Activated naive CD4-positive, alpha-beta T cell (primary cell): ENCODE measurements at places on chromosomes 12 and 14.

GRCh38 chr12:27549801-27550652 lies 26.0 kb downstream of the PPFIBP1 start:
- no peak for DNase-seq

GRCh38 chr14:71803539-71804260 lies 128.5 kb upstream of the RGS6 start:
- DNase-seq = no peak

DNA sequence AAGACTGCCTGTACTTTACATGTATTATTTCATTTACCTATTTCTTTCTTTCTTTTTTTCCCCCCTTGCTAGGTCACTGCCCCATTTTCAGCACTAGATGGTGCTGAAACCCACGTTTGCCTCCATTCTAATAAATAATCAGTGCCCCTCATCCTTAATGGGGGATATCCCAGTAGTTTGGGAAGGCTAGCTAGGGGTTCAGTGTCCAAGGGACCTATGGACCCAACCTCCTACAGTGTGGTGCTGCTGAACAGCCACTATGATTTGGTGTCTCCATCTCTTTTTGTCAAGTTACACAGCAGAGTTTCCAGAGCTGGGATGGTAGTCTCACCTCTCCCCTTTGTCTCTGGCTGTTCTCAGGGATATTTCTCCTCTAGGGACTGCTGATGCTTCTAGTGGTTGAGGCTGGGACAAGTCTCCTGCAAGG lies 6.5 kb upstream of the HCFC2 start:
- DNase-seq = no peak

GRCh38 chr14:57692671-57693070 lies 173.2 kb downstream of the SLC35F4 start:
- no peak for DNase-seq

- DNase-seq = no peak
Measured at GRCh38 chr12:124398578-124399227, 103.8 kb downstream of the RFLNA start.

- DNase-seq = no peak
Measured at GRCh38 chr14:99981806-99982205, 83.4 kb upstream of the EVL start.

GRCh38 chr12:56800221-56800620 lies 37.1 kb downstream of the HSD17B6 start:
- DNase-seq = no peak

GRCh38 chr12:2265461-2266167 lies 212.8 kb downstream of the CACNA1C start:
- no peak for DNase-seq

DNA sequence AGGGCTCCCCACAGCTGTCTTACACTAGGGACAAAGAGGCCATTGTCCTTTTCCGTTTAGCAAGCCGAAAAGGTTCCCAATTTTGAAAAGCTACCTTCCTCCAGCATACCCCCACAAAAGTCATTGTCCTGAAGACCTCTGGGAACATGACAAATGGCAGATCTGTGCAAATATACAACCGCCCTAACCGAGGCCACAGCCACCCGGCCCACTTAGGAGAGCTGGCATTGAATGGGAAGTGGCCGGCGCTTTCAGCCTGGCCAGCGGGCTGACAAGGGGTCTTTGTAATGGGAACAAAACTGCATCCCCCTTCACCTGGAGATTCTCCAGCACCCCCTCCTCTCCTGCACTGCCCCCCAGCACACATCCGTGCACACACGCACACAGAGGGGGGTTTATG lies 48.1 kb upstream of the VASH1 start:
- no peak for DNase-seq

- no peak for DNase-seq
Measured at GRCh38 chr14:68556253-68556652, 236.6 kb downstream of the ZFP36L1 start.

GRCh38 chr14:30883508-30884294 lies 9.3 kb downstream of the COCH start:
- DNase-seq = no peak

GRCh38 chr12:106739318-106739717 lies 35.2 kb upstream of the RIC8B start:
- no peak for DNase-seq

DNA sequence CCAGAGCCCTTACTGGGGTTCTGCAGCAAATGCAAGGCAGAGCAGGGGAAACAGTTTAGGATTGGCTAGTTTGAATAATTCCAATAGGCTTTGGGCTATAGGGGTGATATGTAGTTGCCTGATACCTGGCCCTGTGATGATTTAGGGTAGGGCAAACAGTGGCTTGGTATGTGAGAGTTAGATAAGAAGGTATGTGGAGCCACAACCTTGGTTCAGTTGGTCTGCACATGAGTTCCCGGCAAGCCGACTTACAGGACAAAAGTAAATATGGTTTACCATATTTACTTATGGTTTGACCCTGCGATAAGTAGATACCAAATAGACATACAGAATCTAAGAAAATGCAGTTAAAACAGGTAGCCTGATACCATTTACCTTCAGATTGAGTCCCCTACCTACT lies 8.3 kb upstream of the CAPRIN2 start:
- DNase-seq = no peak

DNA sequence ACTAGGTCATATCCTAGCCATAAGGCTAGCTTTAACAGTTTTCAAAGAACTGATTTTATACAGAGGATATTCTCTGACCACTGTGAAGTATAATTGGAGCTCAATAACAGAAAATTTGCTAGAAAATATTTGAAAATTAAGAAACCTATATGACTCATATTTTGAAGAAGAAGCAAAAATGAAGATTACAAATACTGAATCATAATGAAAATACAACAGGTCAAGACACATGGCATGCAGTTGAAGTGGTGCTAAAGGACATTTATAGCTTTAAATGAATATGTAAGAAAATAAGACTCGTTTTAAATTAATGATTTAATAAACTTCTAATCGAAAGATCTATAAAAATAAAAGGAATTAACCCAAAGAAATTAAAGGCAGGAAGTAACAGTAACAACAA lies 1234.6 kb downstream of the SLC16A7 start:
- DNase-seq = no peak

DNA sequence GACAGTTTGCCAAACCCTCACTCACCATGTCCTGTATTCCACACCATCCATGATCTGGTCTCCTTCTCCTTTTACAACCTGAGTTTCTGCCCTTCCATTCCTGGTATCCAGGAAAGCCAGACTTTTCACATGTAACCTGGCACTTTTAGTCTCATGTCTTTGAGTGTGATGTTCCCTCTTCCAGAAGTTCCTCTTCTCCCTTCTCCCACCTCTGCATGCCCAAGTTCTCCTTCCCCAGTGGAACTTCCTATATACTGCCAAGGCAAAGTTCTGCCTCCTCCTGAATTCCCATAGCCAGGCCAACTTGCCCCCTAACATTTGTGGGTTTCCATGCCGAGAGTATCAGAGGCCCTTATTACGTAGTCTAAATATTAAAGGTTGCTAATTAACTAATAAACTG lies 3.2 kb upstream of the ITPR2 start:
- DNase-seq = no peak

DNA sequence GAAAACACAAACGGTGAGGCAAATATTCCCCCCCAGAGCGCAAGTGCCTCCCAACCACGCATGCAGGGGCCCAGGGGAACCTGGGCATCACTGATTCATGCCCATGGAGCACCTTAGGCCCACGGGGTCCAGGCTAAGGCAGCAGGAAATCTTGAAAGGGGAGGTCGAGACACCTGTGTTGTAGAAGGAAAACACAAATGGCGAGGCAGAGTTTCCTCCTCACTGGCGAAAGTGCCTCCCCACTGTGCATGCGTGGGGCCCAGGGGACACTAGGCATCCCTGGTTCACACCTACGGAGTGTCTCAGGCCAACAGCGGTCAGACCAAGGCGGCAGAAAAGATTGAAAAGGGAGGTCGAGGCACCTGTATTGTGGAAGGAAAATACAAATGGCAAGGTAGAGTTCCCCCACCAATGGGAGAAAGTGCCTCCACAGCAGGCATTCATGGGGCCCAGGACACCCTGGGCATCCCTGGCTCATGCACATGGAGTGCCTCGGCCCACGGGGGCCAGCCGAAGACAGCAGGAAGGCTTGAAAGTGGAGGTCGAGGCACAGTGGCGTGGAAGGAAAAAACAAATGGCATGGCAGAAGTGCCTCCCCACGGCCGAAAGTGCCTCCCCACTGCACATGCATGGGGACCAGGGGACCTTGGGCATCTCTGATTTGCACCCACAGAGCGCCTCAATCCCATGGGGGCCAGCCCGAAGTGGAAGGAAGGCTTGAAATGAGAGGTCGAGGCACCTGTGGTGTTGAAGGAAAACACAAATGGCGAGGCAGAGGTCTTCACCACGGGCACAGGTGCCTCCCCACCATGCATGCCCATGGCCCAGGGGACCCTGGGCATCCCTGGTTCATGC lies 368.8 kb downstream of the ALG10 start:
- no peak for DNase-seq

GRCh38 chr14:73833034-73833433 lies 18.6 kb upstream of the PTGR2 start:
- no peak for DNase-seq

GRCh38 chr14:22225516-22226140 lies 363.4 kb downstream of the DAD1 start:
- no peak for DNase-seq

DNA sequence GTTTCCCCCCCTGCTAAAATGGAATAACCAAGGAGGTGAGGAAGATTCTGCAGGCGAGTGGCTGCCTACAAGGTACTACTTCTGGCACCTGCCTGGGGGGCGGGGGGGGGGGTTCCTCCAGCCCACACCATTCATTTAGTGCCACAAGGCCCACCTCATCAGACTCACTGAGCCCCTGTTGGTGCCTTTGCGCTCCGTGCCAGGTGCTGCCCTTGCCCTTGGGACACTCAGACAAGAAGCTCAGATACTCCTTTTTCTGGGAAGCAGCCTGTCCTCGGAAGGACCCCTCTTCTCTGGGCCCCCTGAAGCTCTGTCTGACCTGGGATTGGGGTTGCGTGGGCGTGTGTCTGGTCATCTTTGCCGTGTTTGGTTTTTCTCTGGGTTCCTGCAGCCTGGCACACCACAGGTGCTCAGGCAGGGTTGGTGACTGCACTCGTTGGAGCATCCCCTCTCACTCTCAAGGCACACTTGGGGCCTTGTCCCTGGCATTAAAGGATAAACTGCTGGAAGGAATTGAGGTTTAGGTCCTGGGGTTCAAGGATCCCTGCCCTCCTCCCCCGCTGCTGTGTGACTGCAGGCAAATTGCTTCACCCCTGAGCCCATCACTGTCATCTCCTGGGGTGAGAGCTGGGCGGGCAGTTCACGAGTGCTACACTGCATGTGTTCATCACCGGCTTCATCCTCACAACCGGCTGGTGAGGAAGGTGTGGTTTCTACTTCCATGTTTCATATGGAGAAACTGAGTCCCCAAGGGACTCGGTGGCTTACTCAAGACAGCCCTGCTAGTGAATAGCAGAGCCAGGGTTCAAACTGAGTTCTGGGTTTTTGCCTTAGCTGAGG lies 16.9 kb downstream of the FAM222A start:
- DNase-seq = no peak

DNA sequence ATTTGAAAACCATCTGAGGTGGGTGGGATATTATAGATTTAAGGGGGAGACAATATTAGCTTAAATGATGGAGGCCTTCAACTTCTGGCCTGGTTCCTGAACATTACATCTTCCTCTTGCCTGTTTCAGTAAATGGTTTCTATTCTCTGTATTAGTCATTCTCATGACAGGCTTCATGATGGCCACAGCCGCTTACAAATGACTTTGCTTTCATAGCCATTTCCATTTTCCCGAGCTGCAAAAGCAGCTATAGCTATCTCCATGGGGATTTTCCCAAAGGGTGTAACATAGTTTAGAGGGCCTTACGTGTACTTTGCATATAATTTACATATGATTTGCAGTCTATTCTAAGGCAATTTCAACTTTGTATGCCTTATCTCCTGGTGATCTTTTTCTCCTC lies 121.8 kb downstream of the NRXN3 start:
- no peak for DNase-seq

DNA sequence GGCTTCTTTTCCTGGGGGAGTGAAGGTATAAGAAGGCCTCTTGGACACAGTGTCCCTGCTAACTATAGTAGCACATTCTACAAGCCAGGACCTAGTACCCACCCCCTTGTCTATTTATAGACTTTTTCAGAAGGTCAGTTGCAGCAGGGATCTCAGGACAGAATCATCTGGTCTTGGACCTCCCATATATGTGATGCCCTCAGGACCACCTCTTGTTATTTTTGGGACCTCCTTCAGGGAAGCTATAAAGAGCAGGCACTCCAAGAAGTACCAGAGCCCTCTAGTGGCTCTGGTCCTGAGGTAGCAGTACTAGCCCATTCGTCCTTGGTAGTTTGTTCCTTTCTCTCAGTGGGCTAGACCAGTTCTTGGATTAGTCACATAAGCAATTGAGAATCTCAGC lies 4.3 kb downstream of the COQ10A start:
- DNase-seq = no peak

DNA sequence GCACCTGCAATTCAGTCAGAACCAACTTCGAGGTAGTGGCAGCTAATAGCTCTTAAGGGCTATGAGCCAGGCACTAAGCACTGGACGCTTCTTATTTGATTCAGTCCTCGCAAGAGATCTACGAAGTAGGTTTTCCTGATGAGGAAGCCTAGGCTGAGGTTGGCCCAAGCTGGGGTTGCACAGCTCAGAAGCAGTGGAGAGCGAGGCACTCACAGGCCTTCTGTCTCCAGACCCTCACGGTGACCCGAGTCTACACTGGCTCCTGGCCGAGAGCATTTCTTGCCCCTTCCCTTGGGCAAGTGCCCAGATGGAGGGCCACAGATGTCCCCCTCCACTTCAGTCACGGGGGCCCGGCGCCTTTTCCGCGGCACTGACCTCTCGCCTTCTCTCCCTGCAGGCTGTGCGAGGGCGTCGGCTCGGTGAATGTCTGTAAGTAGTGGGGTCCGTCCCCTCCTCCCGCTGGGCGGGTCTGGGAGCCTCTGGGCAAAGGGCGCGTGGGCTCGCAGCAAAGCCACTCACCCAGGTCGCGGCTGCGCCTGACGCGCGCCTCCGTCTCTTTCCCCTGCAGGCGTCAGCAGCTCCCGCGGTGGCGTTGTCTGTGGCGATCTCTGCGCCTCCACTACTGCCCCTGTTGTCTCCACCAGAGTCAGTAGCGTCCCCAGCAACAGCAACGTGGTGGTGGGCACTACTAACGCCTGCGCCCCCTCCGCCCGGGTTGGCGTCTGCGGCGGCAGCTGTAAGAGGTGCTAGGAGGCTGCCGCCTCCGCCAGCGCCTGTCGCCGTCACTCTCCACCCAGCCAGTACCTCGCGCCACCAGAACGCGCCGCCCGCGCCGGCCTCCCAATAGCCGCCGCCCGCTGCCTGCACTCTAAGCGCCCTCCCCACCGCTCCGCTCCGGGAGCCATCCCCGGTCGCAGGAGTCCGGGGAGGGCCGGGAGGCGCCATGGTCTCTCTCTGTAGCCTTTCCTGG lies 13.1 kb downstream of the KRT83 start:
- no peak for DNase-seq

- DNase-seq = no peak
Measured at GRCh38 chr12:106767206-106767605, 7.3 kb upstream of the RIC8B start.
